ENCODE measurements at places on chromosomes 1 and 21. TPM values are rescaled to one million over a fixed set of nuclear protein-coding genes. Genes with fewer than 3 reads are reported as not detected.
A peak's percentile ranks its signal among the peaks of the same experiment; 100 is the strongest.

DNA sequence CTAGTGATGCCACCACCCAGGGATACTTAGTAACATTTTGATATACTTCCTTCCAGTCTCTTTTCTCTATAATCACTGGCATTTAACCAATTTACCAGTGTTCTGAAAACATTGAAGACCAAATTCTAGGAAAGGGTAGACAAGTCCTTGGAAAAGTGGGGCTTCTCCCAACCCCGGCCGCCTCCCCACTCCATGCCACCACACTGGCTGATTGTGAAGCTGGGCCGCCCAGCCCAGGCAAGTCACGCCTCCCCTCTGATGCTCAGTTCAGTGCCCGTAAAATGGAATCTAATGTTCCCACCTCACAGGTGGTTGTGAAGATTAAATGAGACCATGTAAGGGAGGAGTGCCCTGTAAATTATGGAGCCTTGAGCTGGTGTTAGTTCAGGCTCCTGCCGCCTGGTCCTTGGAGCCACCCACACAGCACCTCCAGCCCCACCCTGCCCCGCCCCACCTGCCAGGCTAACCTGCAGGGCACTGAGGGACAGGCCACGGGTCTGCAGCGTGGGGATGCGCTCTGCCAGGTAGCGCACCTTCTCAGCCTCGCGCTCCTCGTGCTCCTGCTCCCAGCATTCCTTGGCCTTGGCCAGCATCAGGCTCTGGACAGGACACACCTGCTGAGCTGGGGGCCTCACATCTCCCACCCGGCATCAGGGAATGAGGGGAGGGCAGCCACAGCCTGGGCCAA lies 7.3 kb downstream of the TNNI1 start:
- H3K27me3 ChIP-seq = peaks cover 15% of the 10 kb centered on the region
- no peaks in the 10 kb centered on the region for H3K4me1 ChIP-seq
- H3K27ac ChIP-seq = no peak overlapping the region

DNA sequence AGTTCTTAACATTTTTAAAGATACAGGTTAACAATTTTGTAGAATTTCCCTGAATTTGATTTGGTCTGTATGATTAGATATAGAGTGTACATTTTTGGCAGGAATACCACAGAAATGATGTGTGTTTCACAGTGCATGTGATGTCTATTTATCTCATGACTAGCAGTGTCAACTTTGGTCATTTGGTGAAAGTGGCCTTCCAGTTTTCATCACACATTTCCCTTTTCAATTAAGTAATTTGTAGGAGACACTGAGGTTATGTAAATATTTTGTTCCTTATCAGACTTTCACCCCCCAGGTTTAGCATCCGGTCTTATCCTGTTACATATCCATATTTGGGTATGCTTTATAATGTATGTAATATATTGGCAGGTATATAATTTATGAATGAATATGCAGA lies 41.8 kb downstream of the MAP3K7CL start:
- H3K4me3 ChIP-seq = no peak overlapping the region
- H3K36me3 ChIP-seq = peaks cover 31% of the 10 kb centered on the region
- H3K27ac ChIP-seq = no peak overlapping the region
- peaks cover 23% of the 10 kb centered on the region for H3K4me1 ChIP-seq
- no peak for DNase-seq

FGR gene
- total RNA-seq = 6.0 TPM

G0S2 gene
- total RNA-seq = 0.37 TPM

DNA sequence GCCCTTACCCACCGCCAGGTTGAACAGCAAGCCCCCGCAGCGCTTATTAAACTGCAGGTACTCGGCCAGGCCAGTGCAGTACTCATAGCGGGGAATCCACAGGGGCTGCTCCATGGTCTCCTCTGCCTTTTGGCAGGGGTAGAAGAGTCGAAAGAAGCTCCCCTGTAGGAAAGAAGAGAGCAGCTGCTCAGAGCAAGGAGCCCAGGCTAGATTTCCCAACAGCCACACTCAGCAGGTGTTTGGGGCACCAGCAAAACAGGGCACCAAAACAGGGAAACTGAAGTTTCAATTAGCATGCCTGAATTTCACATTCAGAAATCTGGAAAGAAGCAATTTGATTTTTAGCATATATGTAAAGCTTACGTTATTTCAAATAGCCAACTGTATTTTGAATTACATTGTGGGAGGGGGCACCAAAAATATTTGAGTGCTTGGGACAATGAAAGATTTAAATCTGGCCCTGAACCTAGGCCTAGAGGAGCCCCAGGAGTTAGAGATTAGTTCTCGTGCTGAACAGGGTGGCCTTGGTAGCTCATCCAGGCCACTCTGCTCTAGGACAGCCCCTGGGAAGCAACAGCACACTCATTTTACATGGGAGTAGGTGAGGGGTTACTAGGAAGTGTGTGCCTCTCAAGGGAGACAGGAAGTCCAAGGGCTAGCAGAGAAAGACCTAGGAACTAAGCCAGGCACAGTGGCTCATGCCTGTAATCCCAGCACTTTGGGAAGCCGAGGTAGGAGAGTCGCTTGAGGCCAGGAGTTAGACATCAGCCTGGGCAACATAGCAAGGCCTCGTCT lies 8.2 kb downstream of the PAFAH2 start:
- peak overlapping the region; percentile 86 for H3K4me3 ChIP-seq
- DNase-seq = no peak
- peaks cover 14% of the 10 kb centered on the region for H3K36me3 ChIP-seq
- H3K27me3 ChIP-seq = no peaks in the 10 kb centered on the region
- H3K4me1 ChIP-seq = peaks cover 43% of the 10 kb centered on the region

COL16A1 gene
- 0.14 TPM for total RNA-seq

All from activated naive CD8-positive, alpha-beta T cell treated with anti-CD3 and anti-CD28 coated beads, Interleukin-2, amount 10 ng/mL, durations not matched to agents 7 days and 5 days (primary cell).